ENCODE measurements at places on chromosomes 3 and 15.

DNA sequence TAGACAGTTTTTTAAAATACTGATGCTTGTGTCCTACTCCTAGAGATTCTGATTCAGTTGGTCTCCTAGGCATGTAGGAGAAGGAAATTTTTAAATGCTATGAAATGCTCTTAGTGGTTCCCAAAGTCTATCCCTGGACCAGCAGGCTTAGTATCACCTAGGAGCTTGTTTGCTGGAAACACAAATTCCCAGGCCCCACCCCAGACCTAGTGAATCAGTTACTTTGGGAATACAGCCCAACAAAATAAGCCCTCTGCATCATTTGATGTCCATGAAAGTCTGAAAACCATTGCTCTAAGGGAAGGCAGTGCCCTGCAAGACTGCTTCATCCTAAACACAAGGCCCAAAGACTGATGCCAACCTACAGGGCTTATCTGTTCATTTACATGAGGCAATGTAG lies 36.3 kb downstream of the CCNL1 start:
- peak; percentile 54 for DNase-seq

GRCh38 chr3:143170074-143170473 lies 50.5 kb downstream of the CHST2 start:
- DNase-seq = no peak

- DNase-seq = no peak
Observed at GRCh38 chr3:170621256-170621655, 35.4 kb upstream of the SLC7A14 start.

GRCh38 chr15:57334257-57334656 lies 42.0 kb upstream of the CGNL1 start:
- DNase-seq = peak; percentile 65

DNA sequence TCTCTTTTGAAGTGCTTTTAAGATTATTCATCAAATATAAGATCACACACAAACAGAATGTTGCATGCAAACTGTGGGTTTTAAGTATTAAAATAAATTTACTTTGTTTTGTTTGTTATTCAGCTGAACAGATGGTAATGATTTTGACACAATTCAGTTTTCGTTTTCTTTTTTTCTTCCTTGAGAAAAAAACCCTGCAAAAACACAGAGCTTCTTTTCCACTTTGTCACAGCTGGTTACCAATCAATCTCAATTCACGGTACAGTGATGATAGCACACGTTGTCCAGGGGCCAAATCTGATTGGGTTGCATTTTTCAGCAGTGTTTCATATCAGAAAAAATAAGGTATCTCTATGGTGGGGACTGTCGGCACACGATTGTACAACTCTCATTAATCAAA lies 473.6 kb downstream of the ROBO2 start:
- no peak for DNase-seq

All from M059J (cell line).